Activated T-helper 2 cell treated with anti-CD3 and anti-CD28 coated beads, Interferon-gamma antibody, Interleukin-2, Interleukin-4, amounts not matched to agents 10 μg/mL and 5 μg/mL and 100 μg/mL, durations not matched to agents 14 hours and 24 hours and 36 hours (primary cell): ENCODE measurements at places on chromosomes 16 and 17.
A peak's percentile ranks its signal among the peaks of the same experiment; 100 is the strongest.

- no peak overlapping the region for H3K27ac ChIP-seq
- no peaks in the 10 kb centered on the region for H3K36me3 ChIP-seq
- peaks cover 12% of the 10 kb centered on the region for H3K27me3 ChIP-seq
- DNase-seq, result no peak
These were observed 112.9 kb downstream of the SEC14L1 start for GRCh38 chr17:77253611-77254051.

- no peak overlapping the region for H3K27ac ChIP-seq
- no peak for DNase-seq
- H3K36me3 ChIP-seq, result no peaks in the 10 kb centered on the region
These were observed 17.1 kb downstream of the CDH16 start for GRCh38 chr16:66901626-66902025.

DNA sequence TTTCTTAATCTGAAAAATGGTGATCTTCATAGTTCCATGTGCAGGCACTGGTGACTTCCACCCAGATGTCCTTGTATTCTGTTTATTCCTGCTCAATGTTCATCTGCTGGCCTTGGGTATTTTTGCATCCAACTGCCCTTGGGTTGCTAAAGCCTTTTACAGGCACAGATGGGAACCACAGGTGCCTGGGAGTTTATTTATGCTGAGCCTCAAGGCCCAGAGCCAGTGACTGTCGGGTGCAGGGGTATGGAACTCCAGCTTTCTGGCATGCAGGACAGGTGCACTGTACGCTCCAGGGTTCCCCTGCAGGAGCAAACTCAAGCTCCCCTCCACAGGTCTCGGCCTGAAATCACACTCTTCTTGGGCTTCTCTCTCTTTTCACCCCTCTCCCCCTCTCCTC, 22.3 kb downstream of the DYNLRB2 start:
- H3K36me3 ChIP-seq, result no peaks in the 10 kb centered on the region
- peaks cover 31% of the 10 kb centered on the region for H3K4me1 ChIP-seq
- peaks cover 9% of the 10 kb centered on the region for H3K27me3 ChIP-seq
- DNase-seq, result no peak

GRCh38 chr16:24700549-24701392, 28.7 kb upstream of the TNRC6A start:
- no peaks in the 10 kb centered on the region for H3K4me1 ChIP-seq
- peaks cover 6% of the 10 kb centered on the region for H3K27me3 ChIP-seq
- no peak overlapping the region for H3K4me3 ChIP-seq
- no peaks in the 10 kb centered on the region for H3K36me3 ChIP-seq
- no peak for DNase-seq

DNA sequence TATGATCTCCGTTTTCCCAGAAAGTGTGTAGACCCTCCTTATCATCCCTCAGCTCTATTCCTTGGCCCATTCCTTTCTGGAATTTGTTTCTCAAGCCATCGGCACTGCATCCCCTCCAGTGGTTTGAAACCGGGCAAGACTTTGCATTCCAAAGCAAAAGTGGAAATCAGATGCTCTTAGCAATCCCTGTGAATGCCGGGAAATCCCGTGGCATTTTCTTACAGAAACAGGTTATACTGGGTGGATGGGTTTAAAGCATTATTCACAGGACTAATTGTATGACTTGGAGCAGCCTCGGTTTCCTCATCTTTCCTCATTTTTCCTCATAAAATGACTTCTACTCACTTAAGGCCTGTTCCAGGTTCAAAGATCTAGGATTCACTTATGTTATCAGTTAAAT, 52.0 kb downstream of the MAP2K6 start:
- H3K4me1 ChIP-seq, result peaks cover 1% of the 10 kb centered on the region
- no peak overlapping the region for H3K4me3 ChIP-seq
- no peak for DNase-seq

- no peaks in the 10 kb centered on the region for H3K27me3 ChIP-seq
- peaks cover 2% of the 10 kb centered on the region for H3K36me3 ChIP-seq
- no peak for DNase-seq
- peak overlapping the region; percentile 88 for H3K27ac ChIP-seq
- H3K4me3 ChIP-seq, result no peak overlapping the region
These were observed 26.1 kb upstream of the KDM8 start for GRCh38 chr16:27177031-27177774.

GRCh38 chr17:492022-492413, 139.4 kb upstream of the RPH3AL start:
- no peak overlapping the region for H3K4me3 ChIP-seq
- no peak for DNase-seq
- peaks cover 8% of the 10 kb centered on the region for H3K36me3 ChIP-seq
- H3K4me1 ChIP-seq, result peaks cover 11% of the 10 kb centered on the region
- H3K27me3 ChIP-seq, result peaks cover 12% of the 10 kb centered on the region
- no peak overlapping the region for H3K27ac ChIP-seq

DNA sequence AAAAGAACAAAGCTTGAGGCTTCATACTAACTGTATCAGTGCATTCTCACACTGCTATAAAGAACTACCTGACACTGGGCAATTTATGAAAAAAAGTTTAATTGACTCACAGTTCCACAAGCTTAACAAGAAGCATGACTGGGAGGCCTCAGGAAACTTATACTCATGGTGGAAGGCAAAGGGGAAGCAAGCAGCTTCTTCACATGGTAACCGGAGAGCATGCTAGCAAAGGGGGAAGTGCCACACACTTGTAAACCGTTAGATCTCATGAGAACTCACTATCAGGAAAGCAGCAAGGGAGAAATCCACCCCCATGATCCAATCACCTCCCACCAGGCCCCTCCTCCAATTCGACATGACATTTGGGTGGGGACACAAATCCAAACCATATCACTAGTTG, 25.3 kb downstream of the CTRB2 start:
- H3K4me3 ChIP-seq, result no peak overlapping the region
- H3K36me3 ChIP-seq, result no peaks in the 10 kb centered on the region
- H3K4me1 ChIP-seq, result no peaks in the 10 kb centered on the region
- peaks cover 5% of the 10 kb centered on the region for H3K27me3 ChIP-seq
- no peak overlapping the region for H3K27ac ChIP-seq

DNA sequence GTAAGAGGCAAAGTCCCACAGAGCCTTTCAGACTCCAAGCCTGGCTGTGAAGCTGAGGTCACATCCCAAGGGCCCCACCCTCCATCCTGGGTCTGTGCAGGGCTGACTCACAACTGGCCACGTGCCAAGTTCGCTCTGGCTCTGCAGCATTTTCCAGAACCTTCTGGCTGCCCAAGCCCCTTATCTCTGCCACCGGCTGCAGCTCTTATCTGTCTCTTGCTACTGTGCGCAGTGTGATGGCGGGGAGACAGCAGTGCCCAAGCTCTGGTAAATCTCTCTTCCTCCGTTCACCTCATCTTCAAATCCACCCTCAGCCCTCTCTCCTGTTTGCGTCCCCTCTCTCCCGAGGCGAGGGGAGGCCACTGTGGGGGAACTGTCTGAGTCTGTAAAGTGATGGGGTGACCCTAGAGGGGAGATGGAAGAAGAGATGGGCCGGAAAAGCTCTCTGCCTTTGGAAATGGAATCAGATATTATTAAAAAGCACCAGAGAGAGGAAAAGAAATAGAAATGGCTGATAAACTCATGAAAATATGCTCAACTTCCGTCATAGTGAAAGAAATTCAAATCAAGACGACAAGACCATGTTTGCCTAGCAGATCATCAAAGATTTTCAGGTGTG, 162.7 kb upstream of the CDC42EP4 start:
- H3K27me3 ChIP-seq, result peaks cover 5% of the 10 kb centered on the region
- DNase-seq, result no peak
- no peaks in the 10 kb centered on the region for H3K36me3 ChIP-seq
- H3K4me1 ChIP-seq, result no peaks in the 10 kb centered on the region
- no peak overlapping the region for H3K4me3 ChIP-seq
- no peak overlapping the region for H3K27ac ChIP-seq

DNA sequence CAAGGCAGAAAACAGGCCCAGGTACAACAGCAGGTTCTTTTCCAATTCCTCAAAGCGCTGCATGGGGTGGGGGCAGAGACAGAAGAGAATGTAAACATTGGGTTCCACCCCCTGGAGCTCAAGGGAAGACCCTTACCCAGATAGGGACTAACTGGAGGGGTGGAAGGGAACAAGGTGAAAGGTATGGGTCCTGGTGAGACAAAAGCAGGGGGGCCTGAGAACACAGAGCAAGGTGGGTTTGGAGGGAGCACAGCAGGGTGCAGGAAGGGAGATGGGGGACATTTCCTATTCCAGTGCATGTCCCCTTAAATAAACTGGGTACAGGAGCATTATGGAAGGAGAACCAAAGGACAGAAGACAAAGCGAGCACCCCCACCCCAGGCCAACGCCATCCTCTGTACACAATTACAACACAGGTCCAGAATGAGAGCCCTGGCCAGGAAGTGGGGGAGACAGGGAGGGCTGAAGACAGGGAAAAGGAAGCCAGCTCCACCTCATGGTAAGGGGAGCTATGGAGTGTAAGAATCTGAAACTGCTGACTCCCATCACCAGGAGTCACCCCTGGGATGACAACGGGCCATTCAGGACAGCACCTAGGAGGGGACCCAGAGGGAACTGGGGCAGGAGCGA, 2.1 kb upstream of the CD2BP2 start:
- DNase-seq, result no peak
- peak overlapping the region; percentile 62 for H3K27ac ChIP-seq
- no peaks in the 10 kb centered on the region for H3K27me3 ChIP-seq
- H3K4me1 ChIP-seq, result peaks cover 26% of the 10 kb centered on the region
- no peak overlapping the region for H3K4me3 ChIP-seq

DNA sequence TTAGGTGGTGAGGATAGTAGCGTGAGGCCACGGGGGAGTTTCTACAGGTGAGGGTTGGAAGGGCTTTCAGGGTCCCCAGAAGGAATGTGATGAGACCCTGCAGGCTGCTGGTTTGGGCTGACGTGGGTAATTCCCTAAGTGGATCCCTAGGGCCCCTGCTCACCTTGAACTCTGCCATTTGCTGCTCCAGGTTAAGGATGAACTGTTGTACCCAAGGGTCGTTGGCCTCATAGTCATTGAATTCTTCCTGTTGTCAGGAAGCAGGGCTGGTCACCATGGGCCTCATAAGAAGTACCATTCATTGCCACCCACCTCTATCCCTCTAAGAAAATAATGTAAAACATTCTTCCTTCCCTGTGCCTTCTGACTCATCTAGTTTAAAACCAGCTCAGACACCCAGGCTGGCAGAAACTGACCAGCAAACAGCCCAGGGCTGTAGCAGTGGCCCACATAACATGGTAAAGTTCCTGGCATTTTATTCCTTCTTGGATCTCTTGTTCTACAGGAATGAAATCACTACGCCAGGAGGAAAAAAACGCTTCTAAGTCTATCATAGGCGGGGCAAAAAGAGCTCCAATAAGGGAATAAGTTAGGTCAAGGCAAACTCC, 27.6 kb downstream of the FCSK start:
- H3K27me3 ChIP-seq, result no peaks in the 10 kb centered on the region
- H3K27ac ChIP-seq, result peak overlapping the region; percentile 61
- peaks cover 31% of the 10 kb centered on the region for H3K36me3 ChIP-seq

DNA sequence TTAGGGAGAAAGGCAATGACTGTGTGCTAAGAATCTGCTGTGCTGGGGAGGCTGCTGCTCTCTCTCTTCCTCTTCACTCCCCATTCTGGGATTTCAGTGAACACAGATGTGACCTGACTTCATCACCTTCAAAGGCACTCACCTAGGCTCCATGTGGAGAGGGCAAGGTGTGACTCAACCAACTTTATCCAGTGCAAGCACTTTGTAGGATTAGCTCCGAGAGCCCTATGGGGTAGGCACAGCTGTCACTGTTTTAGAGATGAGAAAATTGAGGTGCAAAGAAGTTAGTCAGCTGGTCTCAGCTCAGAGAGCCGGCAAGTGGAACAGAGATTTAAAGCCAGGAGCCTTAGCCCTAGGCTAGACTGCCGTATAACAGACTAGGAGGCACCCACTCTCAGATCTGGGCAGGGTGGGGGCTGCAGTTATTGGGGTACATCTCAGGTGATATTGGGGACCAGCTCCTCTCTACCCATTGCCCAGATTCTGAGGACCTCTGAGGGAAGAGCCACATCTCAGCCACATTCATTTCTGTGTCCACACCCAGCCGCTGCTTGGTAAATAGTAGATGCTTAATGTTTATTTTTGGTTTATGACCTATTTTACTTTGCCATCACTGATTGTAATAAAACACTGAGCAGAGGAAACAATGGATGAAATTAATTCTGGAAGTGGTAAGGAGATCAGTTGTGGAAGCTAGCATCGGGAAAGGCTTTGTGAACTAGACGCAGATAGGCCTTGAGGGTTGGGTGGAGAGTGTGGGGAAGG, 138.8 kb downstream of the CCDC182 start:
- H3K36me3 ChIP-seq, result peaks cover 15% of the 10 kb centered on the region
- no peak for DNase-seq
- peak overlapping the region; percentile 46 for H3K27ac ChIP-seq
- no peak overlapping the region for H3K4me3 ChIP-seq

DNA sequence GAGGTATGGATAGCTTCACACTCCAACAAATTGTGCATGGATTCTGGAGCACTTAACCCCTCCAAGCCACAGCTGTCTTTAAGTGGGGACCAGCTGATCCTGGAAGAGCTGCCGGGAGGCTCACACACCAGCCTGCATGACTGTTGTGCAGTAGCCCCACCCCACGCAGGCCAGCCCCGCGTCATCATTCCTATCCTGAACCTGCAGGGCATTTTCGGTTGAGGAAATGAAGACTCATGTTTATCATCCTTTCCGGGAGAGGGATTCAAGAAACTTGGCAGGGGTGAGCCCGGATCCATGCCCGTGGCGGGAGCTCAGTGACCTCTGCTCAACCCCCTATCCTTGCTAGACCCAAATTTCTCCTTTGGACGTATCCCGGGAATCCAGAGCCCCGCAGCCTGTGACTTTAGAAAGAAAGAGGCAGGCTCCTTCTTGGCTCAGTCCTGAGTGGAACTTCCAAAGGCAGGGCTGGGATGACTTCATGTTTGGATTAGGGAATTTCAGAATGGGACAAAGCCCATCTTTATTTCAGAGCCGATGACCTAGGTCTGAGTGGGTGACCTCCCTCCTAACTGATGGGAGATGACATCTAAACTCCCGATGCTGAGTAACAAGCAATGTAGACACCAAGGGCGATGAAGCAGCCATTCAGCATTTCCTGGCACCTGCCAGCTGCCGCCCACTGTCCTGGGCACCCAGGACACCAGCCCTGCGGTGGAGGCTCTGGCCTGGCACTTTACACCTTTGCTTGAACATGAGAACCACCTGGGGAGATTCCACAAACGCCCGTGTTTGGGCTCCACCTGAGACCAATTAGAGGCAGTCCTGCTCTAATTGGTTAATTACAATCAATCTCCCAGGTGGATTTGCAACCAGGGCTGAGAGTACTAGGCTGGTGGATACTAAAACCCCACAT, 43.3 kb upstream of the CMIP start:
- peaks cover 2% of the 10 kb centered on the region for H3K4me1 ChIP-seq
- H3K4me3 ChIP-seq, result no peak overlapping the region
- DNase-seq, result no peak
- H3K27ac ChIP-seq, result no peak overlapping the region
- no peaks in the 10 kb centered on the region for H3K36me3 ChIP-seq

GRCh38 chr16:73464834-73465233, 416.9 kb upstream of the ZFHX3 start:
- H3K27me3 ChIP-seq, result no peaks in the 10 kb centered on the region
- no peak overlapping the region for H3K4me3 ChIP-seq
- DNase-seq, result no peak
- no peak overlapping the region for H3K27ac ChIP-seq
- no peaks in the 10 kb centered on the region for H3K4me1 ChIP-seq
